ENCODE measurements at places on chromosomes 3 and 15.

- H3K27me3 ChIP-seq, result no peaks in the 10 kb centered on the region
- H3K4me1 ChIP-seq, result peaks cover 44% of the 10 kb centered on the region
- peak overlapping the region; percentile 93 for H3K27ac ChIP-seq
- peak overlapping the region; percentile 25 for H3K4me3 ChIP-seq
- peak; percentile 93 for DNase-seq
Measured at GRCh38 chr15:52261498-52262242, 33.9 kb downstream of the MYO5C start.

DNA sequence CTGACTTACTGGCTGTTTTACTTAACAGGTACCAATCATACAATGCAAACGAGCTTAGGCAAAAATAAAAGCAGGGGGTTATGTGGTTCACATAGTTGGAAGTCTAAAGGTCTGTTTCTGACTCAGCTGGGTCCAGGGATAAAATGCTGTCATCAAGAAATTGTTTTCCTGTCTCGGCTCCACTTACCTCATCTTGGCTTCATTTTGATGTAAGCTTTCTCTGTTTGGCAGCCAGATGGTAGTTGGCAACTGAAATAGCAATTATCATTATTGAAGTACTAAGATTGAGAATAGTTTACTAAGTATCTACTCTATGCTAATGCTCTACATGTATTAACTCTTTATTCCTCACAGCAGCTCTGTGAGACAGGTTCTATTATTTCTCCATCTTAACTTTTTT lies 36.8 kb upstream of the CNTN3 start:
- DNase-seq, result no peak
- no peak overlapping the region for H3K4me3 ChIP-seq
- no peaks in the 10 kb centered on the region for H3K36me3 ChIP-seq
- H3K4me1 ChIP-seq, result no peaks in the 10 kb centered on the region
- no peak overlapping the region for H3K27ac ChIP-seq

GRCh38 chr3:181956122-181956521 lies 244.4 kb downstream of the SOX2 start:
- no peaks in the 10 kb centered on the region for H3K36me3 ChIP-seq
- peak overlapping the region; percentile 80 for H3K27ac ChIP-seq
- H3K4me3 ChIP-seq, result peak overlapping the region; percentile 37
- H3K4me1 ChIP-seq, result peaks cover 32% of the 10 kb centered on the region
- DNase-seq, result peak; percentile 53
- no peaks in the 10 kb centered on the region for H3K27me3 ChIP-seq

DNA sequence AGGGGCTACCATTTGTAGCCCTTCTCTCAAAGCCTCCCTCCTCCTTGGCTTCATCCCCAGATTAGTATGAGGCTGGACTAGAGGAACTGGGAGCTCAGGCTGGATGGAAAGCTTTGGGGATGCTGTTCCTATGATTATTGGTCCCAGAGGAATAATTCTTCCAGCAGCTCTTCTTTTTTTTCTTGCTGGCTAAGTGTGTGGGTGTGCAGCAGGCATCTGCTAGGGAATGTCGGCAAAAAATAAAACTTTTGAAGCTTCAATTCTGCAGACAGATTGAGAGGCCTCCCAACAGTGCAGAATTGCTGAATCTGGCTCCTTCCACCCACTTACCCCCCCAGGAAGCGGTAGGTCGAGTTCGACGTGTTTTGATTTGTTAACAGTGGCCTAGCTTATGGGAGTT lies 138.5 kb upstream of the ANKRD28 start:
- H3K27me3 ChIP-seq, result no peaks in the 10 kb centered on the region
- H3K4me1 ChIP-seq, result no peaks in the 10 kb centered on the region
- H3K27ac ChIP-seq, result no peak overlapping the region
- H3K4me3 ChIP-seq, result no peak overlapping the region

DNA sequence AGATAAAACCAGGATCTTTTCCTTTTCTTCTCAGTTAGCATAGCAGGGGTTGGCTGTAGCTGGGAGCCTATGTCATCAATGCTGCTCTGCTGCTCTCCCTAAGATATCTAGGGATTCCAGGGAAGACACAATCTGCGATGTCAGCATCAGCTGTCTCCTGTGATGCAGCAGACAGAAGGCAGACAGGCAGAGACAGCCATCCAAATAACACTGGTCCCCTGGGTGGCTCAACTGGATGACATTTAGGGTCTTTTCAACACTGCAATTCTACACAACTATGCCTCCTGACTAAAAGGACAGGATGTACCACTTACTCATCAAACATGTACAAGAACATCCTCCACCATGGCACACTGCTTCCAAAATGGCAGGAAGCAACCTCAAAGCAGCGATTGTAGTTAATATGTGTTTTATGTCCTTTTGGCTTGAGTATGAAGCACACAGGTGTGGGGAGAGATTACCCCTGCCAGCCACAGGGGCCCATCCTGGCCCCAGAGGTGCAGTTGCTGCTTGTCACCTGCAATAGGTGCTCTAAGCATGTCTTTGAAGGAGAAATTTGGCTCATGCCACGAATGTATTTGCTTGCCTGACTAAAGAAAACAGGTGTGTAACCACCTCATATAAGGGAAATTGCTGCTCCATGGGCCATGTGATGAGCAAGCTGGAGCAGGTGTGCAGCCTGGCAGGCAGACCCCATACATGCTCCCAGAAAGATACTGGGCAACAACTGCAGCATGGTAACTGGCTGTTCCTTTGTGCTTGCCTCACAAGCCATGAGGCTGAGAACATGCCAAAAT lies 357.8 kb downstream of the VPS13C start:
- peaks cover 38% of the 10 kb centered on the region for H3K4me1 ChIP-seq
- no peaks in the 10 kb centered on the region for H3K36me3 ChIP-seq
- no peak overlapping the region for H3K27ac ChIP-seq
- H3K4me3 ChIP-seq, result no peak overlapping the region
- no peaks in the 10 kb centered on the region for H3K27me3 ChIP-seq

DNA sequence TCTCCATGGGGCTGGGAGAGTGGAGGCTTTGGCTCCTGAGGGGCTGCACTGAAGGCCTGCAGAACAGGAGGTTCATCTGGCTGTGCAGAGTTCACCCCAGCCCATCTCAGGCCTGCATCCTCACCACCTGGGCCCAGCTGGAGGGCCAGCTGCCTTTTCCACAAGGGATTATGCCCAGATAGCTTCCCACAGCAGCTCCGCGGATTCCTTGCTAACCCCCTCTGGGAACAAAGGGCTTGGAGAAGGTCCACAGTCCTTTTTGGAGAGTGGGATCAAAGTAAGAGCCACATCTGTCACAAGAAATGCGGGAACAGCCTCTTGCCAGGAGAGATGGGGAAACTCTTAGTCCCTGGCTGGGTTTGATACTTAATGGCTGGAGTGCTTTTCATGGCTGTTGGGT lies 164.7 kb upstream of the RGMA start:
- no peak overlapping the region for H3K4me3 ChIP-seq
- no peaks in the 10 kb centered on the region for H3K27me3 ChIP-seq
- H3K27ac ChIP-seq, result no peak overlapping the region
- H3K36me3 ChIP-seq, result no peaks in the 10 kb centered on the region

DNA sequence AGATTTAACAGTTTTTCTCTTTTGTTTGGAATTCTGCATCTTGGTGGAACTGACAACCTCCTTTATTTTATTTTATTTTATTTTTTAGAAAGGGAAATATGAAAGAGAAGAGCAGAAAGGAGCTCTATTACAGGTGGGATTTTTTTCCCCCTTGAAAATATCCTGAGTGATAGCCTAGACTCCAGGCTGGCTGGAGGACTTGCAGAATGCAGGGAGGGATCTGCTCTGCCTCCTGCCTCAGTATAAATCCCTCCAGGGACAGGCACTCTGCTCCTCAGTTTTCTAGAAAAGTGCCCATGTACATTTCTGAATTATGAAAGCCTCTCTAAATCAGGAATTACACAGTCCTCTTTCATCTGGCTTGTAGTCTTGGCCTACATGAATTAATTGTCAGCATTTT lies 173.7 kb downstream of the TMEM108 start:
- H3K27ac ChIP-seq, result no peak overlapping the region
- no peak for DNase-seq
- no peaks in the 10 kb centered on the region for H3K27me3 ChIP-seq

GRCh38 chr15:63434576-63435186 lies 53.0 kb upstream of the CA12 start:
- no peak for DNase-seq
- H3K4me1 ChIP-seq, result peaks cover 8% of the 10 kb centered on the region
- no peak overlapping the region for H3K4me3 ChIP-seq
- no peak overlapping the region for H3K27ac ChIP-seq
